ENCODE measurements at places on chromosomes 5 and 9. TPM values are rescaled to one million over a fixed set of nuclear protein-coding genes. Genes with fewer than 3 reads are reported as not detected.

Gene MARCHF11
- total RNA-seq: not detected

Gene SLCO6A1
- total RNA-seq: not detected

Gene GARIN3
- not detected for total RNA-seq

Gene RBM22
- 47.2 TPM for total RNA-seq

Gene PARP8
- 0.13 TPM for total RNA-seq

Gene QRFP
- total RNA-seq: not detected
